Left cardiac atrium (tissue), 4 donors: ENCODE measurements at places on chromosomes 2 and 18.

DNA sequence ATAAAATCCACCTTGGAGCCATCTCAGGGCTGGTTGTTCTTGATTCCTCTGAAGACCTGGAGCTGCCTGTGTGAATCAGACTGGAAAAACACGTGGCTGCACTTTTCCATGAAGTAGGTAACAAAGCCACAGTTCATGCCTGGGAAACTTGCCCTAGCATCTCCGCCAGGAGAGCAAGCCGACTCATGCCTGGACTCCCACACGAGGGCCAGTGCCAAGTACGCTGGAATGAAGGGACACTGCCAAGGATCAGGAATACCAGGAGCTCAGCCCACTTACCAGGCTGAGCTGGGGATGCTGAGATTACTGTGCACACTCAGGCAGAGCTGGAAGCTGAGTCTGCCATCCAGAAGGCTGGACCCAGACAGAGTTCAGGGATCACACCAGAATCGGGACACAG, 10.9 kb upstream of the FHL2 start:
- peak; percentile 89 for DNase-seq

DNA sequence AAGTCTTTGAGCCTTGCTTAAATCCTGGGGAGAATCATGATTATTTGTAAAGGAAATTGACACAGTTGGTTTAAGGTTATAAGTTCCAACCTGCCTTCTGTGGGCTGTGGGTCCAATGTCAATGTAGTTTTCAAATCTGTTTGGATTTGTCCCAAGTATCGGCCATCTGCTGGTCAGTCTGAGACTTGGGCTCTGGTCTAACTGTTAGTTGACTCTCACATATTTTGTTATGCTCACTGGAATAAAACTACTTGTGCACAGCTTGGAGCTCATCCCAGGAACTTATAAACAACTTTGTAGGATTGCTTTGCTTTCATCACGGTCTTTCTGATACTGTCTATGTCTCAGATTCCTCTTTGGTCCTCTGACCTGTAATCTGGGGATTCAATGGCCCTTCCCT, 1026.2 kb upstream of the ZEB2 start:
- DNase-seq = no peak

DNA sequence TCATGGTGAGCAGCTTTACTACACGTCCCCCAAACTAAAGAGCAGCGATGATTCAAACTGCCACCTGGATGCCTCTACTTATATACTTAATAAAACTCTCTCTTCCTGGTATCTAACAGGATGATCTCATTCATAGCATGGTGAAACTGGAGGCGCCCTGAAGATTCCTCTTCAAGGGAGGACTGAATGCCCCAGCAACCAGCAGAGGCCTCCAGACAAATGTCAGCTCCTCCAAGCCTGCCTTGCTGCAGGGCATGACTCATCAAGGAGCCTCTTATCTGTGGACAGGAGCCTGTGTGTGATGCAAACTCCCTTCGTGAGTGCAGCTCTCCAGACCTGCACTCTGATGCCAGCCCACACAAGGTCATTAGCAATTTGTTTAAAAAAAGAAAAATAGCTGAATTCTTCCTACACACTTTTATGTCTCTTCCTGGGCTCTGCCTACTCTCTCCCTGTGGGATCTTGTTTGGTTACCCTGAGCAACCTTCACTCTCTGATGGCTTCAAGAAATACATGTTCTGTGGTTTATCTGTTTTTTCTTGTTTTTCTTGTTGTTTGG, 30.2 kb downstream of the LONRF2 start:
- DNase-seq = peak; percentile 64

DNA sequence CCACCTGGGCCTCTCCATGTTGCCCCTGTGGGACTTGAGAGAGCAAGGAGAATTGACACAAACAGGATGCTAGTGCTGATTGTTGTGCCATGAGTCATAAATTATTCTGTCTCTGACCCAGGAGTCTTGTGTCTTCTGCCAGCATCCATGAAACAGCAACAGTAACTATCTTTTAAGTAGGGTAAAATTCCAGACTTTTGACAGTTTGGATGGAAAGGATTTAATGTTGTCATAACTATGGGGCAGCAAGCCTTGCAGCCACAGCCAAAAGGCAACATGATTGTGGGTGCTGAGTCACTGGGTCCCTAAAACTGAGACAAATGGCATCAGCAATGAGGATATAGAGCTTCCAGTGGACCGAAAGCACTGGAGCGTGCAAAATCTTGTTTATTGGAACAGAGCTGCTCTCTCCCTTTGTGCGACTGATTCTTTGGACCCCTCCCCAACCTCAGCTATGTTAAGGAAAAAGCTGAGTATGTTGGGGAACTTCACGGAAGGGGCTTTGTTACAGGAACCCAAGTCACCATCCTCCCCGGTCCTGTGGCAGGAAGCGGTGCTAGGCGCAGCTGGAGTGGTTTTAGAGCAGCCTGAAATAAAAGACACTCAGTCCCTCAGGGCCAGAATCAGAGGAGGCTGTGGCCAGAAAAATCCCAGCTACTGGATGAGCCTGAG, 9.6 kb upstream of the ITPRIPL1 start:
- no peak for DNase-seq

DNA sequence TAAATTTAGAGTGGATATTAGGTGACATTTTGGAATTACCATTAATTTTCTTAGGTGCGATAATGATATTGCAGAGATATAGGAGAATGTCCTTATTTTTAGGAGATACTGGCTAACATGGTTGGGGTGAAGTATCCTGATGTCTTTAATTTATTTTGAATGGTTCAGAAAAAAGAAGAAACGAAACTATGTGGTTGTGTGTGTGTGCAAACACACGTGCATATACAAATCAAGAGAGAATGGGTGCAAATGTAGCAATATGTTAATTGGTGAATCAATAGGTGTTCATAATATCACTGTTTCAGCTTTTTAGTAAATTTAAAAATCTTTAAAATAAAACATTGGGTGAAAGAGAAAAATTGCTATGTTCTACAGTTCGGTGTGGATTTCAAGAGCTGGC, 140.9 kb downstream of the DIS3L2 start:
- no peak for DNase-seq

- peak; percentile 42 for DNase-seq
Measured at GRCh38 chr2:218000136-218000535, 2.7 kb downstream of the TNS1 start.

GRCh38 chr2:22998359-22998758, 386.6 kb upstream of the KLHL29 start:
- no peak for DNase-seq

GRCh38 chr2:32852856-32853255, 93.9 kb upstream of the LTBP1 start:
- DNase-seq = no peak

- no peak for DNase-seq
Measured at GRCh38 chr2:162090109-162090508, 16.1 kb upstream of the DPP4 start.

- no peak for DNase-seq
Measured at GRCh38 chr2:68824831-68825230, 46.4 kb downstream of the BMP10 start.

GRCh38 chr18:79185648-79186047, 116.5 kb downstream of the ATP9B start:
- DNase-seq = no peak

DNA sequence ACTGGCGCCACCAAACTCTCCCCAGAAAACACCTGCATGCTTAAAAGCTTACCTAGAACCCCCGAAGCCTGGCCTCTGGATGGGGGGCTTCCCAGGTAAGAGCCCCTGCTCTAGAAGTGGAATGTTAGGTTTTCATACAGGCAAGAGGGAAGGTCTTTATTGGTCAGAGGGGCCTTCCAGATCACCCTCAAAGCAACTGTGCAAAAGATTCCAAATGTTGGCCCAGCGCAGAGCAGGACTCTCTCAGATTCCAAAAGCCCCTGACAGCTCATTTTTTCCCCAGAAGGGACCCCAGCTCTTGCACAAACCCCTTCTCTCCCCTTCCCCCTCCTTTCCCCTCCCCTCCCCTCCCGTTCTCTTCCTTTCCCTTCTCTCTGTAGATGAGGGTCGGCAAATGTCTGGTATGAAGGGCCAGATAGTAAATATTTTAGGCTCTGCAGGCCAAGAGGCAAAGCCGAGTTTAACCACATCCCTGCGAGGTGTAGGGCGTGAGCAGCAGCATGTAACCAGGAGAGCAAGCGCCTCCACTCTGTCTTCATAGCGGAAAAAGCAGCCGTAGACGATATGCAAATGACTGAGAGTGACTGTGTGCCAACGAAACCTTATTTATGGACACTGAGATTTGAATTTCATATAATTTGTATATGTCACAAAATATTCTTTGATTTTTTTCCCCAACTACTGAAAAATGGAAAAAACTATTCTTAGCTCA, 116.9 kb downstream of the SMAD7 start:
- DNase-seq = no peak

DNA sequence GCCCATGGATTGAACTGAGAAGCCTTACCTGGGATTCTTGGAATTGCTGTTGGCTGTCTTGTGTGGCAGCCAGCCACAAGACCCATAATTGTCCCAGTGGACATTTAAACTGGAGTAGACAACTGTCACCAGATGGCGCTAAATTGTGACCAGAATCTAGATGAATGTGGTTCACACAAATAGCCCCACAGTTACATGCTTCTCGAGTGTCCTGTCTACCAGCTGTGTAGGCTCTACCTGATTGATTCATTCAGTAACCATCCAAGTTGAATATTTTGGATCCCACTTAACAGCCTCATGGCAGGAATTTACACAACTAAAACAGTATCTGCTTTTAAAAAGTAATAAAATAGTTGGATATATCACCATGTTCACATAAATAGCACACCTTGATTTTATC, 73.2 kb downstream of the MAP4K4 start:
- DNase-seq = no peak

DNA sequence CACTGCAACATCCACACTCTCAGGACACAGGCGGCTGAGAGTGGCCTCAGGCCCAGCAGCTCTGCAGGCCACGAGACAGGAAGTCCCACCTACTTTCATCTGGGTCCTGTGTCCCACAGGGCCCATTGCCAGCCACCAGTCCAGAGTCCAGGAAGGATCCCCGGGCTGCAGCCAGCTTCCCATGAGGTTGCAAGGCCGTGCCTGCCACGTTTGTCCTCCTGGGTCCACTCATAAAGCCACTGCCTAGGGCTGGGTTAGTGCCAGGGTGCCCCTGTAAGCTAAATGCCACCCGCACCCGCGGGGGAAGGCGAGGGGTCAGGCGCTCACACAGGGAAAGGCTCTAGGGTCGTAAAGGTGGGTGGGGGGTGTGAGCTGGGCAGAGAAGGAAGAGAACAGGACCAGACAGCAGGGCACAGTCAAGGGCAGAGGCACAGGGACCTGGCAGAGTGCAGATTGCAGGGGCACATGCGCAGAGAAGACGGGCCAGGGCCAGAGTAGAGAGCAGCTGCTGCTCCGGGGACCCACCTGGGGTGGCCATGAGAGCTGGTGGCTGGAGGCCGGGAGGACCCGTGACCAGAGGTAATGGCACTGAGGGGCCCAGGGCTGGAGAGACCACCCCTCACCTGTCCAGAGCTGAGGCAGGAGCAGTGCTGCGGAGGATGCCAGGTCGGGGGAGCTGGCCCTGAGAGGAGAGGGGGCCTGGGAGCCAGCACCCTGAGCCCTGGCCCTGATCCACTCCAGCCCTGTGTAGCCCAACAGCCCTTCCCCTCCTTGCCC, 8.0 kb downstream of the AGXT start:
- DNase-seq = no peak

DNA sequence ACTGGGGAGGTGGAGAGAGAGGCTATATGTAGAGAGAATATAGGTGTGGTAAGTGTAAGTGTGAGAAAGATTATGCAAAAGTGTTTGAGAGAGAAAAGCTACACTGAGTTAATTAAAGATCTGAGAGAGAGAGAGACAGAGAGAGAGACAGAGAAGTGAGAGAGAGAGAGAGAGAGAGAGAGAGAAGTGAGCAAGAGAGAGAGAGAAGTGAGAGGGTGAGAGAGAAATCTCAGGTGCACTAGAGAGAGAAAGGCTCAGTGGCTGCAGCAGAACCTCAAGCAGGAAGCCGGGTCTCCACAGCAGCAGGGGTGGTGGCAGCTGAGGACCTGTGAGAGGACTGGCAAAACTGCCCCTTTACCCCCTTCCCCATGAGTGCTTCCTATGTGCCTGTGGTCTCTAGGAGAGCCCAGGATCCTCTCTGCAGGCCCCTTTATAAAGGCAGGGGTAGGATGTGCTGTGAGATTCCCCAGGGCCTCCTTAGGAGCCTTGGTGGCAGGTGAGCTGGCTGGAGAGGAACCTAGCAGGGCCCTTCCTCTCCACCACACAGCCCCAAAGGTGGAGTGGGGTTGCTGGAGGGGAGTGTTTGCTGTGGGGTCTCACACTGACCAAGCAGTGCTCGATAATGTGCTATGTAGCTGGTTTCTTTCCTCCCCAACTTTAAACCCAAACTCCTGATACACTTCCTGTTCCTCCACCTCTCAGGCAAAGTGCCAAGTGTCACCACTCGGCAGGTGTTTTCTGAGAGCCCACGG, 52.6 kb downstream of the SLC4A5 start:
- no peak for DNase-seq

DNA sequence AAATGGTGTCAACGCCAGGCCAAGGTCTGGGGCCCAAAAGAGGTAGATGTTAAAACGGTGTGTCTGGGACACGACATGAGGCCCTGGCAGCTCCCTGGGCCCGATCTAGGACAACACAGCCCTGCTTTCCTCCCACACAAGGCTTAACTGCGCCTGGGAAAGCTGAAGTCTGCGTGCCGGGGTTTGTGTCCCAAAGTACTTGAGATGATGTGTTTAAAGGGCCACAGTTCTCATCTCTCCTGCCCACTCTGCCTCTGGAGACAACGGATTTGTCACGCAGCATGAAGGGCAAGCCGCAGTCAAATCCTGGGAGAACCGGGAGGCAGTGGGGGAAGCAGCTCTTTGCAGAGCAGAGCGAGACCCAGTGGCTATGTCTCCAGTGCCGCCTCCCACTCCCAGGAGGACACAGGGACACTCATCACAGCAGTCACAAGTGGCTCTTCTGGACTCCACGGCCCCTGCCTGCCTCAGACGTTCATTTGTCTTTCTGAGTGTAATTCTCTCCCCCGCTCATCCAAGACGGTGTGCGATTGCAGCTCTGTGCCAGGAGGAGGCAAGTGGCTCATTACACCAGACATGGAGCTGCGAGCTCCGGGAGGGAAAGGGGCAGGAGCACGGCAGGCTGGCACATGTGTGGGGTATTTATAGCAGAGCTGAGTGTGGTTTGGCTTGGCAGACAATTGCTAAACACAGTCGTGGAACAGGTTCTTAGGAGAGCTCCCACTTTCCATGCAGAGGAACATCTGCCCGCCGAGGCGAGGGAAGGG, 57.7 kb upstream of the SEMA4C start:
- no peak for DNase-seq
